ENCODE measurements at places on chromosomes 4 and X.
A peak's percentile ranks its signal among the peaks of the same experiment; 100 is the strongest.

DNA sequence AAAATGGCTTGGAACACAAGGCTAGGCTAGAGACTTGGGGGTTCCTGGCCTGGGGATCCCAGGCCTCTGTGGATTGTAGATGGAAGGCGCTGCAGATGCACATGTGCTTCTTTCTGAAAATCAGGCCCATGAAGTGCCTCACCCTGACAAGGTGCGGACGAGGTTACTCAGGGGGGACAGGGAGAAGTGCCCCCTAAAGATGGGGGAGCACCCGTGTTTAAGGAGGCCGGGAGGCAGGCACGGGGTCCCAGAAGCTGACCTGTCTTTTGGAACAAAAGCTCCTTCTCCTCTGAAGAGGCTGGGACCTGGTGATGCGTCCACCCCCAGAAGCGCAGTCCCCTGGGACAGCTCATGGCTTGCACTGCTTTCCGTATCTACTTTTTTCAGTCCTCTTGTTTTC, 2.4 kb downstream of the PDZD4 start:
- DNase-seq, result no peak

DNA sequence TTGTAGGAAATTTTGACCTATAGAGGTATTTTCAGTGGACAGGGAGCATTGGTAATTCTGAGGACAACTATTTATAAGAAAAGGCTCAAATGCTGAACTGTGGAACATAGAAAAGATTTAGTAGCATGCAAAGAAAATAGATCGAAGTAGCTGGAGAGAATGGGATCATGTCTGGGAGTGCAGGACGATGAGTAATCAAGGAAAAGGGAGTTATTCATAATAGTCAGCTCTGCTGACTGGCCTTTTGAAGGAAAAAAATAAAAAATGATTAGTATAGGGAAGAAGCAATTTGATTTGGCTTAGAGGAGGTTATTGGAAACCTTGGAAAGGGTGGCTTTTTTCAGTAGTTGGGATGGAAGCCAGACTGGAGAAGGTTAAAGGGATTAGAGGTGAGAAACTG, 22.9 kb upstream of the ANK2 start:
- no peak for DNase-seq

- DNase-seq, result no peak
Observed at GRCh38 chrX:3520982-3521381, 174.5 kb upstream of the MXRA5 start.

DNA sequence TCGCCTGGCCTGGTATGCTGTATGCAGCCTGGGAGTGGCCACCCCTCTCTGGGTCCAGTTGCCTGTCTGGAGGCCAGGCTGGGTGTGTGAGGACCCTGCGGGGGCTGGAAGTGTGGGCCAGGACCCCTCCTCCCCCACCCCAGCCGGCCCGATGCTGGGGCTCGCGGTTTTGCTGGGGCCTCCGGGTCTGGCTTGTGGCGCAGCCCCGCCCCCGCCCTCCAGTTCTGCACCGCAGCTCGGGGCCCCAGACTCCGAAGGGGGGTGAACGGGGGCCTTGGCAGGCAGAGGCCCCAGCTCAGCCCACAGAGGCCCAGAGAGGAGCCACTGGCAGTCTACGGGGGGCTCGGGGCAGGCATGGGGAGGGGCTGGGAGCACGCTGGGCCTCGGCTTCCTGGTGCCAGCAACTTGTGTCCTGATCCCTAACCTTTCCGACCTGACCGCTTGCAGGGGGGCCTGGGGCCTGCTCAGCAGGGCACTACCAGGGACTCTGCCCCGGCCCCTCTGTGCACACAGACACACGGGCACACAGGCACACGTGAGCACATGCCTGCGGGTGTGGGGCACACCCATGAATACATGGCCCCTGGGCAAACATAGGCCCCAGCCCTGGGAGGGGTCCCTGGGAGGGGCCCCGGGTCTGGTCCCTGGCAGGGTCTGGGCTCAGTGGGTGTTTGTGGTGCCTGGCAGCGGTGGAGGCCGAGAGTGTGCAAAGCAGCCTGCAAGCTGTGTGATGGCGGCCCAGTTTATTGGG, 21.4 kb upstream of the FGFR3 start:
- DNase-seq, result no peak

GRCh38 chr4:7854697-7855370, 84.8 kb downstream of the AFAP1 start:
- no peak for DNase-seq

DNA sequence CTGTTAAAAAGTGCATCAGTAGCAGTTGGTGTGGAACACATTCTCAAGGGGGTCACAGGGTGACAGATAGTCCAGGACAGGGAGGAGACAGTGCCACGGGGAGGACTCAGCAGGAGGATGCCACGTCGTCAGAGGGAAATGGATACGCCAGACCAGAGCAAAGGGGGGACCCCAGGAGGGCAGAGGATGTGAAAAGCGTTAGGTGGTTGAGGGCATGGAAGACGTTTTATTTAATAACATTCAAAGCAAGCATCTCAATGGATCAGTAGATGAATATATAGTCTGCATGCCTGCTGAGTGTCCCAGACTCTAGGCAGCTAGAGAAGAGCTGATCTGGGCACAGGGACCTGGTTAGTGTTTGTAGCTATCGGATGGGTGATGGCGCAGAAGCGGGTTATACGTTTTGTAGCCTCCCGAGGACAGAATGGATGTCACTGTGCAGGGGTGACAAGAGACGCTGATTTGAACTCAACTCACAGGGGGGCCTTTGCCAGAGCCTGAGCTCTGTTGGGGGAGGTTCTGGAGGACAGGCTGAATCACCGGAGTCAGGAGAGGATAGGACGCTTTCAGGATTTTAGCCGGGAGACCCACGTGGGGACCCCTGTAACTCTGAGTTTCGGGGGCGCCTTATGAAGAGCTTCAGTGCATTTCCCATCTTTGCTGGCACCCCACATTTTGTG, 81.3 kb downstream of the STOX2 start:
- DNase-seq, result no peak

DNA sequence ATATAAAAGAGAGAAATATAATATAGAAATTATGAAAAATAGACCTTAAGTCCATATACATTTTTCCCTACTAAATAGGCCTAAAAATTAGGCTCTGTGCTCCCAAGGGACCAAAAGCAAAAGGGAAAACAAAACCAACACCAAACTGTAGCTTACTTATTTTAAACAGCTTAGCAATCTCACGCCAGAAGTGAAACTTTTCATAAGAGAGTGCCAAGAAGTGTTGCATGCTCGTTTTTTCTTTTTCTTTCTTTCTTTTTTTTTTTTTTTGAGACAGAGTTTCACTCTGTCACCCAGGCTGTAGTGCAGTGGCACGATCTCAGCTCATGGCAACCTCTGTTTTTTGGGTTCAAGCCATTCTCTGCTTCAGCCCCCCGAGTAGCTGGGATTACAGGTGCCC, 250.4 kb downstream of the TMA16 start:
- DNase-seq, result no peak

GRCh38 chr4:131054489-131055019, 1958.6 kb downstream of the C4orf33 start:
- peak; percentile 0 for DNase-seq

GRCh38 chrX:97026406-97026805, 142.7 kb downstream of the RPA4 start:
- peak; percentile 9 for DNase-seq

DNA sequence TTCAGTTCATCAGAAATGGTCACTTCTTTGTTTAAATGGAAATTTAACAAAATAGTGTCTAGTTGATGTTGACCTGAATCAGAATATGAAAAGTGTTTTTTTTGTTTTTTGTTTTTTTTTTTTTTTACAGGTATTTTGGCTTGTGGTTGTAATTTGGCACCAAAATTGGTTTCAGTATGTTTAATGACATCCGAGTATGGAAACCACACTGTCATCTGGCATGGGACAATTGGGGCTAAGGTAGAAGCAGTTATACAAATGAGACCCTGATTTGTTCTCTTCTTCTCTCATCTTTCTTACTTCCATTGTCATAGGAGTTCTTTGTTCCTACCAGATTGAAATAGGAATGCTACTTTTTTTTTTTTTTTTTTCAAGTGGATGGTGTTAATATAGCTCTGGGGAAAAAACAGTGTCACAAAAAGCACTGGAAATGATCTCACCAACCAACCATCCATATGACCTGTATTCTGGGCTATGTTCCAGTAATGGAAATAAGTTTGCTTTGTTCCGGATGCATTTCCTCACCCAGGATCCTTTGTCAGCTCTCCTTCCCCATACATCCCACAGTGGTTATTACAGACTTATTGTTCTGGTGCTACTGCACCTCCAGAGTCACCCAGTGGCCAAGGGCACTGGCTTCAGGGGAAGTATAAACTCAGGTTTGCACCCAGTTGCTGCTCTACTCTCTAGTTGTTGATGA, 95.8 kb downstream of the ATXN3L start:
- no peak for DNase-seq

- no peak for DNase-seq
Observed at GRCh38 chrX:100316987-100317386, 93.1 kb downstream of the PCDH19 start.

DNA sequence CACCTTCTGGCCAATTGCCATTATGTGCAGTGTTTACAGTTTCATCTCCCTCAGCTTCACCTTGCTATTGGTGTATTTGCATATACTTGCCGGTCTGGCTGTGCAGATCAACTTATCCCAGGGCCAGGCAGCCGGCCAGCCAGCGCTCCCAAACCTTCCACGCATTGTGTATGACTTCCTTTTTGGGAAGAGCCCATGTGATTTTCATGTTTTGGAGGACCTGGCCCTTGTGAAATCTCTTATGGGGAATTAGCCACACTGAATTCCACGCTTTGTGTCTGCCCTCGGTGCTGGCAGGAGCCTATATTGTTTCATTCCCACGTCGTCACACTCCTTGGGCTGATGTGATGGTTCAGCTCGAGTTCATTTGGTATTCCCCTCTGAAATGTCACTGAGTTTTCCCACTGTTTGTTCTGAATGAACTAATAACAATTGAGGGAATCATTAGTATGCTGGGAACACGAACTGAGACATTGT, 6.0 kb upstream of the PDLIM3 start:
- DNase-seq, result no peak

GRCh38 chr4:114494246-114494803, 104.3 kb upstream of the UGT8 start:
- no peak for DNase-seq

DNA sequence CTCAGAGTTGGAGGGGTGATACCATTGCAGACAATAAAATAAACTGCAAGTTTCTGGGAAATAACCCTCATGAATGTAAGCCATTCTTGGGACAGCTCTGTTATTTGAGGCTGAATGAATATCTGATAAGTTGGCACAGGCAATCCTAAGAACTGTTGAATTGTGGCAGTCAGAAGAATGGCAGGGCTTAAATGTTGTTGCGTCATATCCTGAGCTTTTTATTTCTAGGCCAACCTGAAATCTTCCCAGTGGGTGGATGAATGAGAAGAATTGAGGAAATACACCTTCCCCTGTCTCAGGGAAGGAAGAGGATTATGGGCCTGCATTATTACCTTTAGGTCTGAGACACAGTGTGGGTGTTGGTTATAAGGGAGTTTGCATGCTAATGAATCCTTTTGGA, 64.4 kb upstream of the C4orf54 start:
- no peak for DNase-seq

- peak; percentile 5 for DNase-seq
Observed at GRCh38 chrX:29090811-29091210, 503.6 kb downstream of the IL1RAPL1 start.

DNA sequence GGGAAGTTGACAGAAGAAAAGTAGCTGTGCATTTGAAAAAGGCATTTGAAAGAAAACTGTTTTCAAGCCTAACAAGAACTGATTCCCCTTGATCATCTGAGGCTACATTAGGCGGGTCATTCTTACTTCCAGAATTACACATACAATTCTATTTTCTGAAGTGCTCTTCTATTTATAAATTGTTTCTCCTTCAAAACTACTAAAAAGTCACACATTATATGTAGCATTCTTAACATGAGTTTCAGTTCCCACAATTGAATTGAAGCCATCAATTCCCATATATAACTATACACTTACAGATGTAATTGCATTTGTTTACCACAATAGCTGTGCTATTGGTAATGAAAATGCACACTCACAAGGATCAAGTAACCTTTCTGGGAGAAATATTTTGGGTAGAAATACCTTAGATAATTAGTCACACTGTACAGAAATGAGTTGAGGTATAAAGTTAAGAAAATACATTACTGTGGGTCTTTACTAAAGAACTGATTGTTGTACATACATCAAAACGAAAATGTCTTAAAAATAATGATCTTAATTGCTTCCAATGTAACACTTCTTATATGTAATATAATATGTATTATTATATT, 1688.0 kb upstream of the AGA start:
- no peak for DNase-seq

DNA sequence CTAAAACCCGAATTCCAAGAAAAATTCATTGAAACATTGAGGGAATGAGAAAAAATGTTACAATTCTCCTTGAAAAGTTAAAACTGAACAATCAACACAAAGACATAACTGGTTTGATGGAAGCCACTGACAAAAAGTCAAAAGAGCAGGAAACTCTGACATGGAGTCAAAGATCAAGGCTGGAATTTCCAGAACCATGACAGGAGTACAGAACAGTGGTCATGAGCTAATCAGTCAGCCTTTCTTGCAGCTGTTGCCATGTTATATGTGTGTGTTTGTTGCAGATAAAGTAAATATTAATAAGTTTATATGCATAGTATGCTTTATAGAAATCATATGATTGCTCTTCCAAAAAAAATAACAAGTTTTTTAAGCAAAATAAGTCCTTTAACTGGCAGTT, 184.7 kb upstream of the HCCS start:
- DNase-seq, result no peak
